ENCODE measurements at places on chromosomes 1 and 21. TPM values are rescaled to one million over a fixed set of nuclear protein-coding genes. Genes with fewer than 3 reads are reported as not detected.

Gene SNRPE
- 80.8 TPM for total RNA-seq

Gene SPRR1B
- total RNA-seq = not detected

Gene ARMH1
- total RNA-seq = 1.0 TPM

Gene LYPD8
- not detected for total RNA-seq

Gene UBE2Q1
- 25.7 TPM for total RNA-seq

Gene MMEL1
- total RNA-seq = not detected

Gene WDR4
- 37.9 TPM for total RNA-seq

Gene VPS72
- 19.2 TPM for total RNA-seq

Gene FCGR3A
- total RNA-seq = 5.2 TPM

Gene FAM167B
- not detected for total RNA-seq

Gene MATN1
- not detected for total RNA-seq

Gene UMODL1
- not detected for total RNA-seq

Gene MSH4
- total RNA-seq = not detected

Gene FAM72B
- not detected for total RNA-seq

Gene LMX1A
- total RNA-seq = not detected

Gene TSPAN1
- 5.2 TPM for total RNA-seq

Gene F11R
- 41.5 TPM for total RNA-seq

Gene PRDX1
- total RNA-seq = 103 TPM

Gene HFM1
- 0.99 TPM for total RNA-seq

Gene SERPINC1
- total RNA-seq = not detected

Gene ZNF648
- 1.8 TPM for total RNA-seq

Gene OR6K3
- not detected for total RNA-seq

Gene LCE1E
- not detected for total RNA-seq

Gene ADAM30
- not detected for total RNA-seq

Gene KRTAP19-1
- not detected for total RNA-seq

Gene NOS1AP
- 3.1 TPM for total RNA-seq

Gene RPF1
- total RNA-seq = 26.7 TPM

Gene SLC35A3
- total RNA-seq = 26.5 TPM

Gene GSTM1
- total RNA-seq = not detected

Gene RWDD3
- total RNA-seq = 20.8 TPM

Gene RIPPLY3
- not detected for total RNA-seq

Gene SLC44A3
- total RNA-seq = 32.9 TPM

Gene LAD1
- 54.7 TPM for total RNA-seq

Gene TAS1R1
- not detected for total RNA-seq

Gene HAPLN2
- total RNA-seq = not detected

Gene NT5C1A
- 3.1 TPM for total RNA-seq

Gene SESN2
- total RNA-seq = 8.2 TPM
